ENCODE measurements at places on chromosomes 11 and 22.

GRCh38 chr22:44137415-44137814 is 43.3 kb upstream of the PARVG start:
- no peak for DNase-seq

- DNase-seq, result peak; percentile 59
Measured at GRCh38 chr11:44556735-44557409, 8.6 kb upstream of the CD82 start.

- DNase-seq, result no peak
Measured at GRCh38 chr11:6667733-6668374, 12.2 kb upstream of the DCHS1 start.

DNA sequence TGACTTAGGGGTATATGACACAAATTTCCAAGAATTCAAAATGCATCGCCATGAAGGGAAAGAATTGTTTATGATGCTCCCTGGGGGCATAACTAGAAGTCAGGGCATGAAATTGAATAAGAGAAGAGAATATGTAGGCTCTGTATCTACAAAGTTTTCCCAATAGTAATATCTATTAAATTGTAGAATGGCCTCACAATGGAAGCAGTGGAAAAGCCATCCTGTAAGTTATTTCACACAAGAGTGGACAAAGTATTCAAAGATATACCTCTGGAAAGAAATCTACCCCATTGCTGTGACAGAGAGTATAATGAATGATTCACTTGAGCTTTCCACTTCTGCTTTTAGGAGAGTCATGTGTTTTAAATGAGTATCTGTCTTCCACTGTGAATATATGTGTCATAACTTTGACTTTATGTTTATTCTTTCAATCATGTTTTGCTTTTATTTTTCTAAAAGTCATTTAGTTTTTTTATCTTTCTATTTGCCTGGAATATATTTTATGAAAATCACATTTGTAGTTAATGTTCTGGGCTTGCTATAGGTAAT is 65.7 kb upstream of the DDI1 start:
- no peak for DNase-seq

GRCh38 chr22:44260216-44261035 is 52.3 kb downstream of the SHISAL1 start:
- DNase-seq, result no peak

DNA sequence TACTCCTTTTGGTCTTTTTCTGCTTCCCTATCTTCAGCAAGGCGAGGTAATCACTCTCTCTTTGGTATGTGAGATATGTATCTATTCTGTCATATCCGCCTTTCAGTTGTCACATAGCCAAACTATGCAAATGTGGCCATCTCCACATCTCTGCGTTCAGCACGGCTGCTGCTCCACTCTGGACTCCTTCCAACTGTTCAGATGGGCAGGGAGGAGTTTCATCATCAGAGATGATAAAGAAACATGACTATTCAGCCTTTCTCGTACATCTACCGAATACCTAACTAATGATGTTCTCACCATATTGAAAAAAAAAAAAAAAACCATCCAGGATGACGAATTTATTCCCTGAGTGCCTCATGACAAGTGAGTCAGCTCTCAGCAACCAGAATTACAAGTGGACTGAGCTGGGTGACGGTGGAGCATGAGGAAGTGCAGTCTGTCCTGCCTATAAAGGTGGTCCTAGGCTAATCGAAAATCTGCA is 899.6 kb downstream of the OPCML start:
- DNase-seq, result no peak

Data from hypothalamus (tissue), 51 donors.